ENCODE measurements at places on chromosomes 2 and 18.

DNA sequence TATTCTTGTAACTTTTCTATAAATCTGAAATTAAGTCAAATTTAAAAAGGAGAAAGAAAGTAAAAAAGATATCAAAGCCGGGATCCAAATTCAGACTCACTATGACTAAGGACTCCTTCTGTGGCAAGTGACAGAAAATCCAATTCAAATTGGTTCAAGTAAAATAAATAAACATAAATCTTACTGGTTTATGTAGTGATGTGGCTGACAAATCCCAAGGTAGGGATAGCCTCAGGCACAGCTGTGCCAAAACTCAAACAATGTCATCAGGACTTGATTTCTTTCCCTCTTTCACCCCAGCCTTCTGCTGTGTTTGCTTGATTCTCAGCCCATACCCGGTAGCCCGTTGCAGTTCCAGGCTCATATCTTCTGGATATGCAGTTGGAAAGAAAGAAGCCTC is 284.6 kb downstream of the SP3 start:
- DNase-seq = no peak

GRCh38 chr2:200257570-200257969 is 48.9 kb upstream of the SPATS2L start:
- DNase-seq = no peak

- no peak for DNase-seq
Measured at GRCh38 chr2:23703583-23704385, 223.1 kb downstream of the ATAD2B start.

- DNase-seq = no peak
Measured at GRCh38 chr18:30754846-30755245, 287.7 kb downstream of the DSC3 start.

- DNase-seq = no peak
Measured at GRCh38 chr18:76709659-76710645, 112.4 kb upstream of the ZNF236 start.

DNA sequence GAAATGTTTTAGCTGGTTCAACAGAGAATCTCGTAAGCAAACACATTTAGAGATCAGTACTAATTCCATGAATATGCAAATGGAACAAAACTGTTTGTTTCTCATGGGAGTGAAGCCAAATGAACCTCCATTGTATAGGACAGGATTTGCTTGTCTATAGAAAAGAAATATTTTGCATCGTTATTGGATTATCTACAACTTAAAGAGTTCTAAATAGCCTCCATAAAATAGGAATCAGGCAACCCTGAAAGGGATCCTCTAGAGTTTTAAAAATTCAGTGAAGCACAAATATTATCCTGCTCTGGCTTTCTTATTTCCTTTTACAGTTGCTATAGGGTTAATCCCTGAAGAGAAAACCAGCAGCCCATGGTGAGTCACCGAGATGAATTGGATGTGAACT is 378.4 kb upstream of the NRXN1 start:
- no peak for DNase-seq

DNA sequence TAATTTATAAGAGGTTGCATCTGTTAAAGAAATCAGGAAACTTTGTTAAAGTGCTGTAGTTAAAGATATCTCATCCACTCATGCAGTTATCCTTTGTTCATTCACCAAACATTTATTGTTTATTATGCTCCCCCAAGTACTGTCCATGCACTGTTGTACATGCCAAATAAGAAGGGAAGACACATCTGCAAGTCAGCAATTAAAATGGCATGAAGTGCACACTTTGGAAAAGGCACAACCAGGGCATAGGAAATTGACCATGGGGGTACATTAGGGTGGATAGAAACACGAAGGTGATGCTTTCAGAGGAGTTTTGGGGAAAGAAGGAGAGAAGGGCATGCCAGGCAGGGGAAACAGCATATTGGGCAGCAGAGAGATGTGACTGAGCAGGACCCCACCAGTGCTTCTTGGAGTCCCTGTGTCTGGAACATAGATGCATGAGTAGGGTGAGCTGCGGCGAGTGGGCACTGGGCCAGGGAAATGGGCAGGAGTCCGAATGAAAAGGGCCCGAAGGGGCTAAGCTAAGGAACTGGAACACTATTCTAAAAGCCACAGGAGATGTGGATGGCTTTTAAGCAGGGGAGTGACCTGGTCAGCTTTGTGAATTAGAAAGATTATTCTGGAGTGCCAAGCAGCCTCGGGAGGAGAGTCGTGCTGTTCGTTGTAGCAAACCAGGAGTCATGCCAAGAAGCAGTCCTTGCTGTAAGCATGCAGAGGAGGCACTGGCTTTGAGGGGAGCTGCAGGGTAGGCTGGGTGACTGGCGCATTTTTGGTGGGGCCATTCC is 316.3 kb downstream of the AGPS start:
- no peak for DNase-seq

GRCh38 chr2:98825020-98825350 is 94.1 kb upstream of the MGAT4A start:
- no peak for DNase-seq

DNA sequence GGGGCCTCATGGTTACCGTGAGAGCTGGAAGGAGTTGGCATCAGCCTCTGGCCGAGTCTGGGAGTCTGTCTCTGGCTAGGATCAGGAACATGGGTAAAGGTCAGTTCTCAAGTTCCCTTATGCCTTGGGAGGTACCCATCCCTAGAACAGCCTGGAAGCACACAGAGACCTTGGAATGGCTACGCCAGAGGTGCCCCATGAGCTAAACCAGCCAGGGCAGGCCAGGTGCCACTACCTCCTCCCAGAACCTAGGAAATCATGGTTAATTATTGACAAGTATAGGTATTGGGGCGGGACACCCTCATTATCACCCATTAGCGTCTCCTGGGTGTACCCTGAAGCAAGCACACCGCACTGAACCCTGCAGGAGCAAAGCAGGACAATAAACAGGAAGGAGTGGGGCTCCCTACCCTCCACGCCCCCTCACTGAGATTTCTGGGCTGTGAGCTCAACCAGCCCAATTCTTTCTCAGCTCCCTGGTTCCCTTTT is 3.0 kb upstream of the ASPRV1 start:
- no peak for DNase-seq

DNA sequence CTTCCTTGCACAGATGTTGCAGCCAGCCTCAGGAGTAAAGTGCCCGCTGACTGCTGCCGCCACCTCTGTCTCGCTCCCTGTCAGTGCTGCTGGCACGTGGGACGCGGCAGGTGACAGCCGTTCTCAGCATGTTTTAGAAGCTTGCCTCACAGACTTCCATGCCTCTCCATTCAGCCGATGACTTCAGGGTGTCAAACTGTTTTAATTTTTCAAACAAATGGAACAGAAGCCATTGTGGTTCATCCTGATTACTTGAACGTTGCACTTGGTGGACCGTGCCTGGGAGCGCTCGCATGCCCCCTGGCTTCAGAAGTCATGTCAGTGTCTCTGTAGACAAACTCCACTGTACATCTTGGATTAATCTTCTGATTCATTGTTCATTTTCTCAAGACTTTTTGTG is 62.7 kb upstream of the EML6 start:
- no peak for DNase-seq

GRCh38 chr2:8148260-8149006 is 533.4 kb upstream of the ID2 start:
- DNase-seq = no peak

- DNase-seq = no peak
Measured at GRCh38 chr2:181106789-181107627, 126.6 kb downstream of the UBE2E3 start.

DNA sequence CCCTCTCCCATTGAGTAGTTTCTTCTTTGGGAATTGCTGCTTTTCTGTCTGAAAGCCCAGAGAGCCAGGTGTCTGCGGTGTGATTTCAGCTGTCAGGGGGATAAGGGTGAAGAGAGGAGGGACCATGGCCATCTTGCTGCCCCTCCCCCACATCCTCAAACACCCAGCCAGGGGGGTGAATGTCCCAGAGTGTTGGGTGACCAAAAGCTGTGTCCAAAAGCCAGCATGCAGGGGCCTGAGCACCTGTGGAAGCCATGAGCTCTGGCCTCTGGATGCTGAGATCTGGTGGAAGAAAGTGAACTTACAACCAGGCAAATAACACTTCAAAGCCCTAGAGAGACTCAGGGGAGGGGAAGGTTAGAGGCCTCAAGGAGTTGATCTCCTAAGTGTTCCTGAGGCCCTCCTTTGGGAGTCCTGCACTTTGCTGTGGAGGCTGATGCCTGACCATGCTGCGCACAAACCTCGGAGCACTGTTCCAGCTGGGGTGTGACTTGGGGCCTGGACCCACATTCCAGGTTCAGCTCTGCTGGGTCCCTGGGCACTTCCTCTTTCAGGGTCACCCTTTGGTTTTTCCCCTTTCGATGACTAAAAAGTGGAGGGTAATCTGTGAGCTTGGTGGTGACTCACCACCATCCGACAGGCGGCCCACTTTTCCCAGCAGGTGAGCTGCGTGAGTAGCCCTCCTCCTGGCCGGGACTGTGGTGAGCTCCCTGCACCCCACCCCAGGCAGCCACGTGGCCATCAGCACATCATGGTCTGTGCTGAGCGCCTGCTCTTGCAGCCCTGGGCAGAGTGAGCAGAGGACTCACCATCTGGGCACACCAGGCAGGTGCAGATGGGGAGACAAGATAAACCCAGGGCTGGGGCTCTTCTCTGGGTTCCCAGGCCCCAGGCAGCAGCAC is 66.8 kb upstream of the FOSL2 start:
- DNase-seq = no peak

DNA sequence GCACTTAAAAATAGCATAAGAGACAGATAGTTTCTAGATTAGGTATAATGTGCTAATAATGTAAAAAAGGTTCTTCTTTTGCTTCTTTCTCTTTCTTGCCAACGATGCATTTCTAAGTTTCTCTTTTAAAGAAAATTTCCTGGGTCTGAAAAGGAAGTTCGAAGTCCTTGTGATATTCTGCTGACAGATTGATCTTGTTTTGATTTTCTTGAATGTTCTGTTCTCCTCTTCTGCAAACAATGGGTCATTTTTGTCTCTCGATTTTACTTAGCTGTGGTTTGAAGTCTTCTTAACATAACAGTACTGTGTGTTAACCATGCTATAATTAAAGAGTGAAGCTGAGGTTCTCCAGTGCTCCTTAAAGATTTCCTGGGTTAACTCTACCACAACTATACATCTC is 61.1 kb upstream of the ACYP2 start:
- DNase-seq = no peak

- DNase-seq = no peak
Measured at GRCh38 chr2:239774142-239774462, 251.0 kb downstream of the NDUFA10 start.

DNA sequence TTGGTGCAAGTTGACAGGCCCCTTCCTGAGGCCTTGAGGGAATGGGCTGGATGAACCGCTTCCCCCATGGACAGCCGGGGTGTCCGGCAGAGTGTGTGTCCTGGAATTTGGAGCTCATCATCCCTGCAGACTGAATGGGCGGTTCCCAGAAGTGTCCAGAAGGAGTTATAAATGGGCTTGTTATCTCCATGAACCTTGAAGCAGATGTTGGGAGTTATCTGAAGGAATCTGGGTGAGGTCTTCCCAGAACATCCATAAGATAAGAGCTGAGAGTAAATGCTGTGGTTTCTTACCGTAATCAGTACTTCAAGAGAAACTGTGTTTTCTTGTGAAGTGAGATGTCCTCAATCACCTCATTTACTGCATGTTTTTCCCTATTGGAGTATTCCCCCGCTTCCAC is 21.1 kb downstream of the PLB1 start:
- no peak for DNase-seq

DNA sequence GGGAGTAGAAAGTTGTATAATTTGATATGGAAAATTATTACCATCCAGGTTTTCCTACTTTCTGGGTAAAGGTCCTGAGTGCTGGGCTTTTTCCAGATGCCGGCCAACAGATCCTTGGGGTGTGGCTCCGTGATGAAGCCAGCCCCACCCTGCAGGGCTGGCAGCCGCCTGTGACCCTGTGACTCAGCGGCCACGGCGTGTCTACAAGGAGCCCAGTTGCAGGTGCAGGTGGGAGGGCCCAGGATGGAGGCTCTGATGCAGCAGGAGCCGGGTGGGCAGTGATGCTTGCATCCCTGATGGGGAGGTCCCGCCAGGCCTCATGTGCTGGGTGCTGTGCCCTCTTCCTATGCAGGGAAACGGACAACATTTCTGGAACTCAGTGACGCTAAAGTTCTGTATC is 96.0 kb upstream of the ALKAL2 start:
- DNase-seq = no peak

GRCh38 chr18:38481576-38481975 is 916.0 kb upstream of the CELF4 start:
- DNase-seq = no peak

GRCh38 chr2:109001201-109001600 is 12.2 kb upstream of the EDAR start:
- DNase-seq = no peak

DNA sequence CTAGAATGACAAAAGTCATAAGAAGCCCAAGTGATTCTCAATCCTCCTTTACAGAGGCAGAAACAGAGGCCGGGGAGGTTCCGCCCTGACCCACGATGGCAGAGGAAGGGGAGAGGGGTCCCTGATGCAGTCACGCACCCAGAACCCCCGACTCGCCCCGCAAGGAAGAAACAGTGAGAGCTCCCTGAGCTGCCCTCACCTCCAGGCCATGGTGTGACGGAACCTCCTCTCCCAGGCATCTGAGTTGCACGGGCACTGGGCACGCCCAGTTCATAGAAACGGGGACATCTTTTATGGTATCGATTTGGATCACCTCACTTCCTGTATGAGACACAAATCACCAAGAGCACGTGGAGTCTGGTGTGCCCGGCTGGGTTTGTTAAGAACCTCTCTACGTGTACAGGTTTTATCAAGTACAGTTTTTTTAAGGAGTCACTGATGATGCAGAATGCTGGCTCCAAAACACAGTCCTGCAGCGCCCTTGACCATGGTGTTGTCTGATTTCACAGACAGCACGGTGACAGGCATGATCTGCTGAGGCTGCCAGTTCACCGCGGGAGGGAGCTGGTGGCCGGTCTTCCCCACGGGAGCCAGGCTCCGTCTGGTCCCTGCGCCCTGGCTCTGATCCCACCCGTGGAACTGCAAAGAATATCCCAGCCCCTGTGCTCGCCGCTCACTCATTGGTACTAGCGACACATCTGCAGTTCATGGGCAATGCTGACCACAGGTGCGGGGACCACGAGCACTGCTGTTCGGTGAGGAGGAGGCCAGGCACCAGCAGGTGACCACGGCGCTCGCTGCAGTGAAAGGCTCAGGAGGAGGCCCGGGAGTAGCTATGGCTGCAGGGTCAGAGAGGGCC is 35.6 kb downstream of the PXDN start:
- DNase-seq = no peak

DNA sequence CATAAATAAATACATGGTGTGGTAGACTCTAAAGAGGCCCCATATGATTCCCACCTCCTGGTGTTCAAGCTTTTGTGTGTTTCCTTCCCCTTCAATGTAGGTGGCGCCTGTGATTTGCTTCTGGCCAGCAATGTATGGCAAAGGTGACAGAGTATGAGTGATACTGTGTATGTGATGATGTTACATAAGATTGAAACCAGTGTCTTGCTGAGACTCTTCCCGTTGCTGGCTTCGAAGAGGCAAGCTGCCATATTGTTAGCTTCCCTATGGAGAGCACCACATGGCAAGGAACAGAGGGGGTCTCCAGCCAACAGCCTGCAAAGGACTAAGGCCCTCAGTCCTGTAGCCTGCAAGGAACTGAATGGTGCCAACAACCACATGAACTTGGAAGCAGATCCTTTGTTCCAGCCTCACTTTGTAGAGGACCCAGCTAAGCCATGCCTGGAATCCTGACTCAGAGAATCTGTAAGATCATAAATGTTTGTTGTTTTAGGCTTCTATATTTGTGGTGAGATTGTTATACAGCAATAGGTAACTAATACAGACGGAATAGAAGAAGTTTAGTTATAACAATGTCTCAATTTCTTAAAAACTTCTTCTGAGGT is 1.7 kb upstream of the SMAD4 start:
- DNase-seq = no peak
